ENCODE measurements at places on chromosomes 3 and 15.

GRCh38 chr3:176870451-176870850 is 326.8 kb downstream of the TBL1XR1 start:
- no peak for DNase-seq

GRCh38 chr3:151216641-151217607 is 13.9 kb upstream of the GPR171 start:
- no peak for DNase-seq

DNA sequence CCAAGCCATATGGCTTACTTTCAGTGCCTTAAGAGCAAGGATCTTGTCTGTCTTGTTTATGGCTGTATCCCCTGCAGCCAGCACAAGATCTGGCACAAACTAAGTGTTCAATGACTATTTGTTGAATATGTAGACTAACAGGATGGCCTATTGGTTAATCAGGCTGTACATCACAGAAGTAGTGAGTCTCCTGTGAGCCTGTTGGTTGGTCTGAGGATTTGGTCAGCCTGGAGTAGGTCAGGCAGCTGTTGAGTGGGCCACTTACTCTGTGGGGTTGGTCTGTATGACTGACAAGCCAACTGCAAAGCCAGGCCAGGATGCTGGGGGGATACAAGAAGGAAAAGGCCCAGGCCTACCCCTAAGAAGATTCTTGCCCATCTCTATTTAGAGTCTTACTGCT is 33.4 kb upstream of the CILP start:
- DNase-seq, result no peak

- DNase-seq, result no peak
Observed at GRCh38 chr15:73438651-73439050, 4.3 kb upstream of the REC114 start.

DNA sequence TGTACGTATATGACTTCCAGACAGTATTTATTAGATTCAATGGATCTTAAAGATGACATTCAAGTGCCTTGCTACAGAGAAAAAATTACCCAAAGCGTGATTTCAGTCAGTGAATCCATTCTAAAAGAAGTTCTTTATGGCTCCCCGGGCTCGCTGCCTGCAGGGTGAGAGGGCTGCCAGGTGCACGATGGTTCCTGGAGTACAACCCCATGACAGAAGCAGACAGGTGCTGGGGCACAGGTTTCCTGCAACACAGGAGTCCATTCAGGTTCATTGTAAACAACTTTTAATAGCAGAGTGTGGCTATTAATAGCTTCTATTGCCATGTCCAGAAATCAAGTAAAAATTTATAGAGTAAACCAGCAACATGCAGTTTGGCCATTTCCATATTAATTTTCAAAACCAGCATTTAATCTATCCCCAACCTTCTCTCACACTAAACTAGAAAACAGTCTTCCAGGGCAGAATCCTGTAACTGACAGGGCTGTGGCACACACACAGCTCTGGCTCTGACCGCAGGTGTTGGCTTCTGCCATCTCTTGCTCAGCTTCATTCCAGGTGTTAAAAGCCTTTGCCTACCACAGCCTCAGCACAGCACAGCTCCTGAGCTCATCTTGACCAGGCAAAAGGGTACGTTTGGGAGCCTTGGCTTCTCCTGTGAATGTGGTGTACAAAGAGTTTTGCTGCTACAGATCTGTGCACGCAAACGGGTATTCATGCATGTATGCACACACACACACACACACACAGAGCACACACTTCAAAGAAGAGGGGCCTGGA is 185.9 kb downstream of the MEX3B start:
- no peak for DNase-seq

- DNase-seq, result no peak
Observed at GRCh38 chr3:195137638-195138588, 133.0 kb downstream of the XXYLT1 start.

- no peak for DNase-seq
Observed at GRCh38 chr15:25186411-25186810, 231.6 kb downstream of the SNRPN start.

GRCh38 chr3:71494212-71494611 is 89.3 kb downstream of the FOXP1 start:
- no peak for DNase-seq

DNA sequence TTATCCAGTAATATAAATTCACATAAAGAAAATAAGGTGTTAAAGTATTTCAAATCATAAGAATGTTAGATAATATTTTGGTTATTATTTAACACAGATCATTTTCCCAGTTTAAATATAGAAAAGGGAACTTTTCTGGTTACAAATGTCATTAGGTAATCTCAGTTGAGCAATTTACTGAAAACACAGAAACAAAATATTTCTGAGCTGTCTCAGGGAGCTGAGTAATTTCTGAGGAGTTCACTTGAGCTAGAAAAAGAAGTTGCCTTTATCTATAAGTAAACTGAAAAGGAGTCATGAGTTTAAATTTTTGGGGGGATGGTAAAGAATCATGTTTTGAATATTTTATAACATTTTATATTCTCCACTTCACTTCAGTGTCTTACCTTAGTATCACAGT is 855.4 kb upstream of the ARPP21 start:
- no peak for DNase-seq

- DNase-seq, result no peak
Observed at GRCh38 chr3:81927811-81928210, 166.4 kb upstream of the GBE1 start.

- DNase-seq, result no peak
Observed at GRCh38 chr15:62125773-62126172, 39.3 kb downstream of the C2CD4B start.

GRCh38 chr3:140584549-140584948 is 93.3 kb upstream of the TRIM42 start:
- no peak for DNase-seq

DNA sequence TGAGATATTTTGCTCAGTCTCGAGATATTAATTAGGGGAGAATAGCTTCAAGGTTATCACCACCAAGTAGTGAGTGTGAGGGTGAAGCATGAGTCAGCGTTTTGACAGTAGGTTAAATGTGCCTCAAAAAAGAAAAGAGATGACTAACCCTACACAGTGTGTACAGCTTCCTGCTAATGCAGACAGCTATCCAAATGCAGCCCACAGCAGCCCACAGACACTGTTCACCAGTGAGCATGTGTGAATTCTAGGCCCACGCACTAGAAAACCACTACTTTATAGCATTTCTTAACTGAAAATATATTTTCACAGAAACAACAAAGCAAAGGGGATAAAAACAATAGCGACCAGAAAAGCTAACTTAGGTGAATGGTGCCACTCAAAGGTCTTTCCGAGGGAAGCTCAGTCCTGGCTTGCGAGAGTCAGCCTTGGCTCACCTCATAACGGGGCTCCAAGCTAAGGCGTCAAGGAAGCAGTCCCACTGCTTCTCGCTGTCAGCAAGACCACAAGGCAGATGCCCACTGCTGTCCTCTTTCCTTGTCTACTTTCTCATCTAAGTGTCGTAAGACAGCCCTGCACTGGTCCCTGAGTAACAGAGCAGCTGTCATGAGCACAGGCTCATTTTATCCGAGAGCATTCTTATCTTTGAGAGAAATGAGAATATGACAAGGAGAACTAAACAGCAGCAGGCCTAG is 47.6 kb downstream of the TXNRD3 start:
- peak; percentile 2 for DNase-seq

DNA sequence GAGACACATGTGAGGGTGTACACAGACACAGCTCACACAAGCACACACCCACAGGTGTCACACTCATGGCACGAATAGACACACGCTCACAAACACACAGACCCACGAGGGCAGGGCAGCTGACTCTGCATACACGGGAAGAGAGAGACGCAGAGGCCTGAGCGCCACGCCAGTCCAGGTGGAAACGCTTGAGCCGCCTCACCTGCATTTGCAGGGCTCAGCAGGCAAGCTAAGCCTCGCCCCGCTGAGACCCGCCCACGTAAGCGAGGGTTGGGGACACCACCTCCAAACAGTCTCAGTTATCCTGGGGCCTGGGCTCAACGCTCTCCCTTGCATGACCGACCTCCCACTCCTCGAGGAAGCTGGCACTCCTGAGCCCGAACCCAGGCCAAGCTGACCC is 73.2 kb downstream of the TLE3 start:
- DNase-seq, result no peak

DNA sequence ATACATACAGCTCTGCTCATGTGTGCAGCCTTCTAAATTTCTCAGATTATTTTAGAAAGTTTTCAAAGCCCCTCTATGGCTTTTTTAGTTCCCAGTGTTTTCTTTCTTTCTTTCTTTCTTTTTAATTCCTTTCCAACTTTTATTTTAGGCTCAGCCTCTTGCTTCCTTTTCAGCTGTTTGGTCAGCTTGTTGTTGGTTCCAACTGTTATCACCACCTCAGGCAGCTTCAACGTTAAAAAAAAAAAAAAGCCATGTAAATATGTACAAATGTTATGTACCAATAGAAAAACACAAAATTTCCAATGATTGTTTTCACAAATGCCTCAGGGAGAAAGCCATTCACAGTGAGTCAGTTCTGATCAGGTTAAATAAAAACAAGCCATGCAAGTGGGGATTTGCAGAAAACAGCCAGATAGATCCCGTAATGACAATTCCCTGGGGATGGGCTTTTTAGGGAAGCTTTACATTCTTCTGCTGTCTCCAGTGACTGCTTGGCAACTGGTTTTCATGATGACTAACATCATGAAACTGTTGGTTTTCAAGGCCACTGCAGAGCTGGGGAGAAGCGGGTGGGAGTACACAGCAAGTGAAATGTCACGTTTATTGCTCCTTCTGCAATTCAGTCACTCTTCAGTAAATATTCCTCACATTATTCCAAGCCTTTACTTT is 908.4 kb downstream of the EPHA3 start:
- no peak for DNase-seq

DNA sequence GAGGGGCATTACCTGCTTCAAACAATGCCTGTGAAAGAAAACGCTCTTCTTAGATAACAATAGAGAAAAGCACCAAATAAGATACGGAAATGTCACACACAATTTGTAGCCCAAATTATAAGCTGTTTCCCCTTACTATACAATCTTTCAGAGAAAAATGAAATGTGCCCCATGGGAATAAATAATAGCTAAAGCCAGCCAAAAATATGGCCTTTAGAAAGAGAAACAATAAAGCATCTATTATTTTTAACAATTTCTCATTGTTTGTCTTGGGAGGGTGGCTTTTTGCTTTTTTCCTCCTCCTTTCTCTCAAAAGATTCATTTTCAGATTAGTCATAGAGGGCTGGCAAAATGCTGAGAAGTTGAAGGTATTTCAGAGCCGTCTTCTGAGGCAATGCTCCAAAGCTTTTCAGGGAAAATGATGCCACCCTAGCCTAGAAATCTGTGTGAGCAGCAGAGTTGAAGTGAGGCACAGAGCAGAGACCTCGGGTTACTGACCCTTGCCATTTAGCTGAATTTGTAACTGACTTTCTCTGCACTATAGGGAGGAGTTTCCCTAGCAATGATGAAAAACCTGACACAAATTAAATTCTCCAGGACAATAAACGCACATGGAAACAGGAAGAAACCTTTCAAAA is 86.3 kb upstream of the PRICKLE2 start:
- DNase-seq, result no peak

DNA sequence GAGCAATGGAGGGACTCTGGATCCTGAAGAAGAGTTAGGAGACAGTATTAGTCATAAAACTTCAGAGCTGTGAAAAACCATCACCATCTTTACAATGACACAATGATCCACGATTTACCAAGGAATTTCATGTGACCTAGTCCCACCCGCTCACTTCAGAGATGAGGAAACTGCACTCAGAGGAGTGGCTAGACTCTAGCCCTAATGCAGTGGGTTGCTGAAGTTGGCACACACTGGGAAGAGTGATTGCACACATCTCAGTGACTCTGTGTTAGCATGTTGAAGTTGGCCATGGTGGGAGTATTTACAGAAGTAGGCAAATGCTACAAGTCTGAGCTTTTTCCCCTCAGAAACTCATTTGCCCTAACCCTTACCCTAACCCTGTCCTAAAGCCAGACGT is 35.2 kb upstream of the SPATA12 start:
- DNase-seq, result no peak

DNA sequence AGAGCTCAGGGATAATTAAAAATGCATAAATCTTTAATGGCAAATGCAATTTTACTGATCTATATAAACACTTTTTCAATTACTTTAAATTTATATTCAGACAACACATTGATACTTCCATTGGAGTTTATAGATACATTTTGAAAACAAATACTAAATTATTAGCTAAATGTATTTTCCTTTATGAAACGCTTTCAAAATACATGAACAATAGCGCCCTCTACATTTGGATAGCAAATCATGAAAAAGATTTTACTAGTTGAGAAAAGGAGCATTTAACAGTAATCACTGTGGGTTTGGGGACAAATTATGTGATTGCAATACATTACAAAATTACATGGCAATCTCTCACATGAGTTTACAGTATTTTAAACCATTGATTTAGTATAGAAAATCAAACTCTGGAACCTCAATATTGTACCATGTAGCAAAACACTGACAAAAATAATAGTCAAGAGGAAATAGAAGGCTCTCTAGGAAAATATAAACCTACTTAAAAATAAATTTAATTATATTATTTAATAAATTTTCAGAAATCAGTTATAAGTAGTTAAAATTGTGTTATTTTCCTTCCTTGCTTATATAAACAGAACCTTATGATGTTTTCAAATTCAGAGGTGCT is 207.9 kb downstream of the ZIC1 start:
- DNase-seq, result no peak

DNA sequence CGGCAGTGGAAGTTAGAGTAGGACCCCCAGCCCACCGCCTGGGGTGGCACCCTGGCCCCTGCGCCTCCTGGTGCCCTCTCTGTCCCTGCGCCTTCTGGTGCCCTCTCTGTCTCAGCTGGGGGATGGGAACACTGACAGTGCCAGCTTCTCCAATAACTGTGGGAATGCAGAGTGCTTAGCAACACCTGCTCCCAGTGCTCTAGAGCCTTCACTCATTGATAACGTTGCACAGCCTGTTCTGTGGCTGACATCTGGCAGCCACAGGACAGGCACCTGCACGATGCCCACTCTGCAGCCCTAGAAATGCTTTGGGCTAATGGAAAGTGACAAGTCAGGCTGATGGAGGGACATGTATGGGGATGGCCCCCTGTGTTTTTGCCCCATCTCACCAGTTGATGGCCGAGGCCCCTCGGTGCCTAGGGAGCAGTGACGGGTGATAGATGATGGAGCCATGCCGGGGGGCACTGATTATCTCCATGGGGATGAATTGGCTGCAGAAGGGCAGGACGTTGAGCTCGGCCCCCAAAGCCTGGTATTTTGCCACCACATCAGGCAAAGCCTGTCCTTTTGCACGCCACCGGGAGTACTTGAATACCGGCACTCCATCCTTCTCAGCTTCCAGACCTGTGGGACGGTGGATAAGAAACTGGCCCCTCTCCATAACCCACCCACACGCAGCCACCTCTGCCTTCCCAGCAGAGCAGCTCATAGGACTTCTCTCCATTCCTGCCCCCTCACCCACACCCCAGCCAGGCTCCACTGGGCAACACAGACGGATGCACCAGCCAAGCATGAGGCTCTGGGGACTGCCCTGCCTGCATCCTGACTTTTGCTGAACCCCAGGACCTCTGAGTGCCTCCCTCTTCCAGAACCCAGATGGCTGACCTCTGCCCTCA is 22.1 kb downstream of the ALDH1L1 start:
- no peak for DNase-seq

- DNase-seq, result no peak
Observed at GRCh38 chr15:60313906-60314305, 83.9 kb downstream of the ANXA2 start.

- DNase-seq, result peak; percentile 52
Observed at GRCh38 chr3:157248590-157249422, 88.9 kb upstream of the CCNL1 start.

All from epithelial cell of proximal tubule (primary cell).